ENCODE measurements at places on chromosomes 7 and 10.

DNA sequence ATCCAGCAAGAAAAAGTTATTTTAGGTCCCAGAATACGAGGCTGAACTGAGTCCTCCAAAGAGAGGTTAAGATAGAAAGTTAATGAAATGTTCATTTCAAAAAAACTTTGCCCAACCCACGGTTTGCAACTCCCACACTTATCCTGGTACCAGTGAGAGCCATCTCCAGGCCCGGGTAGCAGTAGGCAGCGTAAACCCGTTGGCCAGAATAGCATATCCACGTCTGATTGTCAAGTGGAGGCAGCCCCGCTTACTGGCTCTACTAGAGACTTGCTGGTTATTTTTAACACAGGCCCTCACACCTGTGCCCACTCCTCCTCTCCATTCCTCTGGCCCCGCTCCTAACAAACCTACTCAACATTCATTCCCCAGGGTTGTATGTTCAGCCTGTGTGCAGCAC is 109.7 kb downstream of the HIP1 start:
- DNase-seq: no peak

DNA sequence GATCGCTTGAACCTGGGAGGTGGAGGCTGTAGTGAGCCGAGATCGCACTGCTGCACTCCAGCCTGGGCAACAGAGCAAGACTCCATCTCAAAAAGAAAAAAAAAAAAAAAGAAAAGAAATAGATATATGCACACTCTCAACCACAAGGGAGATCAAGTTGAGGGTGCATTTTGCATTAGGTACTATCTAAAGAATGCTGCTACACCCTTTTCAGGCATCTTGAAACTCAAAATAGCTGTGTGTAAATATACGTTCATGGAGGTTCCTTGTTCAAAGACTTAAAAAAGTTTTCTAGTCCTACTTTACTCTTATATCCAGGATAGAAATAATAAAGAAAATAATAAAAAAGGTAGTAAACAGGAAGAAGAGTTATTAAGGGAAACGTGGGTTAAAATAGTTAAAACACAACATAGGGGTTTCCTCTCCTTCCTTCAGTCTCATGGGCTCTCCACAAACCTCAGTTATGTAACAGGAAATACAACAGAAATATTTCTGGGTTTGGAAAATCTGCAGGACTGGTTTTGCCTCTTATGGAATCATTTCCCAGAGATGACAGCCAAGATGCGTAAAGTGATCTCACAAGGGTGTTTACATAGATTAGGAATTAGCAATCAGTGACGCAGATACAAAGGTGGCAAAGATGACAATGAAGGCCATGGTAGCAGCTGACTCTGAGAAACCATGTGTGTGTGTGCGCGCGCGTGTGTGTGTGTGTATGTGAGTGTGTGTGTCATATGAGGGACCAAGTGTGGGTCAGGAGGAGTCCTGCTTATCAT is 15.1 kb downstream of the STEAP4 start:
- no peak for DNase-seq

DNA sequence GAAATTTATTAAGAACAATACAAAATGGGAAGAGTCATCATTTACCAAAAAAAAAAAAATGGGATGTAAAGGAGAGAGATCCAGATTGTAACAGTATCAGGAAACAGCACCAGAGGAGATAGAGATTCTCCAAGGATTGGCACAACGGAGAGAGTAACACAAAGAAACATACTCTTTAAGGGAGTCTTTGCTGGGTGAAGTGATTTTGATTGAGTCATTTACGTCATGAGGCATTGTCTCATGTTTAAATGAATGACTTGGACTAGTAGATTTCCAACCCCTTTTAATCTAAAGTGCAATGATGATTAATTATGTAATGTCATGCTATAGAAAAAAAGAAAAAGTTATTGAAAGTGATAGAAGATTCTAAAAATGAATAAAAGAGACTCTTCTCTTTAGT is 68.8 kb downstream of the ITGB8 start:
- no peak for DNase-seq

DNA sequence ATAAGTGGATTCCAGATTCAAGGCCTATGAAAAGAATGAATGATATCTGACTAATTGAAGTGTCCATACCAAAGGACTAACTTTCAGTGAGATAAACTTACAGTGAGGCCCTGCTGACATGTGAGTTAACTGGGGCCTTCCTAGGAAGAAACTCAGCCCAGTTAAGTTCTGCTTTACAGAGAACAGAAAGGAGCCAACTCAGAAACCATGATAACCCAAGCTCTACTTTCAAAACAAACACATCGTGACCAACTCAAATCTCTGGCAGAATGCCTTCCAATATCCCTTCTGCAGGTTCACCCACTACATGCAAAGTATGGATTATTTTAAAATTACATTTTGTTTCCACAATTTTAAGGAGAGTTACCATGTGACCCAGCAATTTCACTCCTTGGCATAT is 75.8 kb upstream of the MRLN start:
- no peak for DNase-seq

DNA sequence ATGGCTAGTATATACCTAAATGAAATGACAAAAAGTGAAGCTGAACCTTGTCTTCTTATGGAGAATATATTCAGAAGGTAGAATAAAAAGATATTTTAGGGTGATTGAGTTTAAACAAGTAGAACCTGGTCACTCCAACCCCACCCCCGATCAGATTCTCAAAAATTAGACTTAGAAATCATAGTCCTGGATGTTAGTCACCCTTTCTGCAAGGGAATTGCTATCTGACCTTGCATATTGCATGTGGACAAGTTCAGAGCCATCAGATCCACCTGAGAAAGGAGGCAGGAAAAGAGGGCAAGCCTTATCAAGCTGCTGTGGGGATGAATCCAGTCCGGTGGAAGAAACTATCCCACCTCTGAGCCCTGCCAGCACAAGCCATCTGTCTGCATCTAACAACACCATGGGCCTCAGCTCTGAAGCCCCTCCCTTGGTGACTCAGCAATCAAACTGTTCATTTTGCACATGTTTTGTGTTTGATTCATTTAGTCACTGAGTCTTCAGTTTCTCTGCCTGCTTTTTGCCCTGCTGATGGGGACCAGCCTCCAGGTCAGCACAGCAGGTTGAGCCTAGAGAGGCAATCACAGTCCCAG is 727.3 kb downstream of the AUTS2 start:
- DNase-seq: peak; percentile 28

DNA sequence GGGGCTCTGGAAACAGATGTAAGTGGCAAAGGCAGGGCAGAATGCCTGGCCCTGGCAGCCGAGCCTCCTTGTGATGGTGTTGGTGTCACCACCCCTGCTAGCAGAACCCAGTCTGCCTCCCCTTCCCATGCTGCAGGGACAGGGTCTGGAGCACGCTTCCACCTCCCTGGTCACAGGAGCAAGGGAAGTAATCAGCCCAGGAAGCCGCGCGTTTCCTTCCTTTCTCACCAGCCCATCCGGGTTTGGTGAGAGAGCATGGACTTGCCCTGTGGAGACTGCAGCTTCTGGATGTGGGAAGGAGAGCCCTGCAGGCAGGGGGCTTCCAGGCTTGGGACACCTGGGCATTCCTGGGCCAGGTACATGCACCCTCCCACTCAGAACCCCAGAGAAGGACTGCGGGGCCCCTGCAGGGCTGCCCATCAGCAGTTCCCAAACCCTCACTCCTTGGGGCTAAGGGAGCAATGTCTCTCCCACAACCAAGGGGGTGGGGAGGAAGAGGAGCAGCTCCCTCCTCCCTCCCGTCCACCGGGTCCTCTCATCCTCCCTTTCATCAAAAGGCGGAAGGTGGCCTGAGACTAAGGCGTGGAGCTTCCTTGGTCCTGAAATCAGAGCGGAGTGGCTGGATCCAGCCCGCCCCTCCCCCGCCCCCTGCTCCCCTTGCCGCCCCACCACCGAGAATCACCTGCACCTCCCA is 1.8 kb downstream of the MMRN2 start:
- no peak for DNase-seq

Measured in GM04504 (cell line).